ENCODE measurements at places on chromosomes 11 and 22.

DNA sequence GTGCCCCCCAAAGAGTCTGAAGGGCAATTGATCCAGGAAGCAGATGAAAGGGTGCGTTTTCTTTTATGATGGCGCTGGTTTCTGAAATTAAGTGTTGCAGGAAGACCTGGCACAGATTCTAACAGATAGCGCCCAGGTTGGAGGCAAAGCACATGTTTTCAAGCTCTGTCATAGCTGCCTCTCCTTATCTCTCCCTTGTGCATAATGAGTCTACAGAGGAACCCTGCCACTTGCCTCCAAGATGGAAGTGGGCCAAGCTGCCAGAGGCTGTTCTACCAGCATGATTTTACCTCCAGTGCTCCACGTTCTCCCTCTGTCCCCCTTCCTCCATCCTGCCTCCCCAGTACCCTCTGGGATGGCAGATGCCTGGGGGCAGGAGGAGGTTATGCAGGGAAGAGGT is 30.0 kb upstream of the TLCD5 start:
- DNase-seq: no peak

DNA sequence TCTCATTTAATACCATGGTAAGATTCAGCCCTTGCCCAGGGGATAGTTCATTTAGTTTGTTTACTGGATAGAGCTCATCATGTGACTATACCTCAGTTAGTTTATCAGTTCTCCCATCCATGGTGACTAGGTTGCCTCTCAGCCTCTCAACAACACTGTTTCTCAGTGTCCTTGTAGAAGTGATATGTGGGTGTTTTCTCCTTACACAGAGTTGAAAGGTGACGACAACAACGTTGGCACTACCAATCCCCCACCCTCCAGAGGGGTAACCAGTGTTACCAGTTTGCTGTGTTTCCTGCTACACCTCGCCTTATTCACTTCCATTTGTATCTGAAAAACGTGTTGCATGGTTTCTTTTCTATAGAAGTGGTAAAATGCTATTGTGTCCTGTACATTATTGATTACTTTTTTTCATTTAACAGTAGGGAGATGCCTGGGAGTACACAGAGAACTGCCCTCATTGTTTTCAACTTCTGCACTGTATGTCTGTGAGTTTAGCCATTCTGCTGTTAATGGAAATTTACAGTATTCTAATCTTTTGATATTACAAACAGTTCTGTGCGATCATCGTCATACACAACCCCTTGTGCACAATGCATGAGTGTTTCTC is 11.6 kb downstream of the NEAT1 start:
- DNase-seq: peak; percentile 22

- DNase-seq: no peak
Measured at GRCh38 chr11:64609436-64610047, 18.5 kb downstream of the SLC22A12 start.

DNA sequence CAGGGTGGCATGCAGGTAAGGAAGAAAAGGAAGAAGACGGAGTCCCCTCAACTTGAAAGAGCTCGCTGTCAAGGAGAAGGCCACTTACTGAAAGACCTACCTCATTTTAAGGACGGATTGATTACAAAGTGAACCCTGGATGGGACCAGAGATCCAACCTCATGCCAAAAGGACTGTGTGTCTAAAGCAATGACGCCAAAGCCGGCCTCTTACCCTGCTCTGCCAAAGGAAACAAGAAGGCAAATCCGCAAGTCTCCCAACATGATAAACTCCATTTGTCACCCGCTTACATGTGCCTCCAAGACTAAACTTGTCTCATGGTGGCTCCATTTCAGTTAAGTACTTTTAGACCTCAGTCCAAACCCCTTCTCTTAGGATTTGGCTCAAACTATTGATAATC is 148.7 kb upstream of the MTMR2 start:
- DNase-seq: no peak

DNA sequence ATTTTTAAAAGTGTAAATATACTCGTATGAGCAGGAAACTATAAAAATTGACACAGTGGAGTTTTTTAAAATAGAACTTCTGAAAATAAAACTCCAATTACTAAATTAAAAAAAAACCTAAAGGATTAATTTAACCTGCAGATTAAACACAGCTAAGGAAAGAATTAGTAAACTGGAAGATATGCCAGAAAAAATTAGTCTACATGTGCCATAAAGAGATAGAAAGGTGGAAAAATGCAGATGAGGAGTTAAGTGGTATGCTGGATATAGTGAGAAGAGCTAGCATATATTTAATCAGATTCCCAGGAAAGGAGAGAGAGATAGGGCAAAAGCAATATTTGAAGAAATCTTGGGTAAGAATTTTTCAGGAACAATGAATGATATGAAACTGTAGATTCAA is 315.8 kb upstream of the CADM1 start:
- no peak for DNase-seq

DNA sequence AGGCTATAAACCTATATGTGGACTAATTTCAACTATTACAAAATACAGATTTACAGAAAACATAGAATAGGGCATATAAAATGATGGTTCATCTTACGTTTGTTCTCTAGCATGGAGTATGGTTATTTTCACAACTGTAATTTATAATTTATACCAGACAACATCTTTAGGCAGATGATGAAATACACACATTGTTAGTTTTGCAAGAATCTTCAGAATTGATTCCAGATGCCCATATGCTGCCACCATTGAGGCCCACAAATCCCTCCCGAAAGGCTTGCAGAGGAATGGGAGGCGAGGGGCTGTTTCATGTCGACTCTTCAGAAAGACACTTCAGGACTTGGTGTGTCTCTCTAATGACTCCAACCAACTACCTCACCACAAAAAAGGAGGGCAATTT is 6.2 kb downstream of the PTPN5 start:
- DNase-seq: no peak

- DNase-seq: no peak
Measured at GRCh38 chr11:115581871-115582639, 77.8 kb upstream of the CADM1 start.

GRCh38 chr11:1502954-1503707 is 16.6 kb upstream of the MOB2 start:
- DNase-seq: no peak

DNA sequence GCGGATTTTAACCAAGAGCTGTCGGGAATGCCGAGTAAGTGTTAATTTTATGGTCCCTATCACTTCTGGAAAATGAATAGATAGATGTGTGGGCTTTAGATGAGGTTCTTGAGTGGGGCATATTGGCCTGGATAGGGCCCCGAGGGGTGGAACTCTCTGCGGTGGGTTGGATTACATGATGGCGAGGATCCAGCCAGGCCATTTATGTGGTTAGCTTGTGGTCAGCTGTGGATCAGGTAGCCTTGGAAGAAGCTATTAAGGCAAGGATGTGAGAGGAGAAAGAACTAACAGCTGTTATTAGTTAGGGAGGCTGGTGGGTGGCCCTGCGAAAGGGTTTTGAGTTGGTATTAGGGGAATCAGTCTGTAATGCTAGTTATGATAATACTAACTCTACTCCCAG is 268.4 kb downstream of the NELL1 start:
- DNase-seq: no peak

GRCh38 chr11:80284946-80285785 is 844.3 kb upstream of the TENM4 start:
- DNase-seq: no peak

- no peak for DNase-seq
Measured at GRCh38 chr11:20158597-20159257, 1.5 kb downstream of the DBX1 start.

- no peak for DNase-seq
Measured at GRCh38 chr11:44977493-44977984, 26.9 kb upstream of the TP53I11 start.

DNA sequence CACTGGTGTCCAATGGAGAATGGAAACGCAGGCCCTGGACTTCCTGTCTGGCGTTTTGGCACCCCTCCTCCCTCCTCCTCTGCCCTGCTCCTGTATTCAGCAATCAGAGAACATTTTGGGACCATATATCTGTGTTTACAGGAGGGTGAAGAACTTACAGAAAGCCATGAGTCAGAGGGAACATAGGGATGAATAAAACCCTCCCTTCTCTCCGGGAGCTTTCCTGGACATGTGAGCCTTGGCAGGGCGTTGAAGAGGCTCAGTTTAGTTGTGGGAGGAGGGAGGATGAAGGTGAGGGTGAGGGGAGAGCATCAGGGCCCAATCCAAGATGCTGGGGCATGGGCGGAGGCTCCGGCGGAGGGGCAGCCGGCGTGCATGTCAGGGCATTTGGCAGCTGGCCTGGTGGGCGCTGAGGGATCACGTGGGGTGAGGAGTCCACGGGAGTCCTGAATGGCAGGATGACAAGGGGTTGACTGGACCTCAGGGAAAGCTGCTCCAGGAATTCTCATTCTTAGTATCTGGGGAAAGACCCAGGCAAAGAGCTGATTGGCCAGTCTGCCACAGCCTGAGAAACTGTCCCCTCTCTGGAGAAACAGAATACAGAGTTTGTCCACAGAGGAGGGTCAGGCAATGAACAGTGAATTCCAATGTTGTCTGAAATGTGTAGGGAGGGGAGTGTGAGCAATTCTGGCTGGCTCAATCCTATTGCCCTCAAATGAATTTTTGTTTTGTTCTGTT is 28.9 kb downstream of the MICAL2 start:
- DNase-seq: no peak

- no peak for DNase-seq
Measured at GRCh38 chr11:13831696-13832095, 130.8 kb upstream of the SPON1 start.

GRCh38 chr11:123581651-123582399 is 72.6 kb downstream of the SCN3B start:
- no peak for DNase-seq

DNA sequence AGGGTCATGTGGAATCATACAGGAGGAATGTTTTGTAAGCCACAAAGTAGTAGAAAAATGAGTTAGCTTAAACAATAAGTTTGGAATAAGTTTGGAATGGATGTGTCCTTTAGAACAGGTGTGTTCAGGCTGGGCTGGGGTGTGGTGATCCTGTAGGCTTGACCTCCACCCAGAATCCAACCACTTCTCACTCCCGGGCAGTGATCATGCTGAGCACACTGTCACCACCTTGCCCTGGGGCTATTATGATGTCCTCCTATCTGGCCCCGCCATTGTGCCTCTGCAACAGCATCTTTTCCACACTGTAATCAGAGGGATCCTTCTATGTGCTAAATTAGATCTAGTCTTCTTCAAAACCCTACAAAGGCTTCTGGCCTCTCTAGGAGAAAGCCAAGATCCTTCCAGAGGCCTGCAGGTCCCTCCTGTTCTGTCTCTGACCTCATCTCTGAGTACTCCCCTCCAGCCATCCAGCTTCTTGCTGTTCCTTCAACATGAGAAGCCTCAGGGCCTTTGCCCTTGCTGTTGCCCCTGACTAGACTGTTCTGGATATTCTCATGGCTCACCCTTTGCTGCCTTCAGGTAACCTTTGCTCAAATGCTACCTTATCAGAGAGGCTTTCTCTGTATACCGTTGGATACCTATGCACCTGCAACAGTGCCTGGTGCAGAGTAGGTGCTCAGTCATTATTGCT is 18.8 kb upstream of the ACCSL start:
- DNase-seq: no peak

GRCh38 chr11:102155676-102156075 is 45.4 kb downstream of the YAP1 start:
- no peak for DNase-seq

GRCh38 chr22:20130731-20131596 is 640 bp upstream of the ZDHHC8 start:
- DNase-seq: peak; percentile 84

- no peak for DNase-seq
Measured at GRCh38 chr11:3050386-3051195, 6.6 kb downstream of the CARS1 start.

GRCh38 chr11:64687643-64688533 is 35.1 kb downstream of the NRXN2 start:
- DNase-seq: no peak

GRCh38 chr11:76201672-76202412 is 4.5 kb downstream of the WNT11 start:
- DNase-seq: no peak

GRCh38 chr11:22065472-22065871 is 127.4 kb upstream of the ANO5 start:
- DNase-seq: no peak

- DNase-seq: peak; percentile 55
Measured at GRCh38 chr22:36286096-36286957, 33.4 kb downstream of the APOL1 start.

GRCh38 chr11:63942803-63943202 is 4.0 kb downstream of the NAA40 start:
- DNase-seq: no peak

DNA sequence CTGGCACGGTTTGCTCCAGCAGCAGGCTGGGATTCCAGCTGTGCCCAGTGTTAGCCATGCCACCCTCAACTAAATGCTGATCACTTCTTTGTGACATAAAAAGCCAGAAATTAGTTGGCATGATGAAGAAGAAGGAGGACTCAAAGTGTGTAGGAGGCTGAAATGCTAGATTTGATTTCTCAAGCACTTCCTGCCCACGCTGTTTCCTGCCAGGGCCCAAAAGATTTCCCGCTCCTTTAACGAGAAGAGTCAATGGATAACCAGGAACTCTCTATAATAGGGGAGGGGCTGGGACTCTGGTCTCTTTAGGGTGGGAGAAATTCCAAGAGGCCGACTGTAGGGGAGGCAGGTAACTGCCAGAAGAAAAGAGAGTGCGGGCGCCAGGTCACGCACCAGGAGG is 26.4 kb downstream of the APOL3 start:
- DNase-seq: no peak

GRCh38 chr11:72436661-72437060 is 2.3 kb upstream of the CLPB start:
- no peak for DNase-seq

DNA sequence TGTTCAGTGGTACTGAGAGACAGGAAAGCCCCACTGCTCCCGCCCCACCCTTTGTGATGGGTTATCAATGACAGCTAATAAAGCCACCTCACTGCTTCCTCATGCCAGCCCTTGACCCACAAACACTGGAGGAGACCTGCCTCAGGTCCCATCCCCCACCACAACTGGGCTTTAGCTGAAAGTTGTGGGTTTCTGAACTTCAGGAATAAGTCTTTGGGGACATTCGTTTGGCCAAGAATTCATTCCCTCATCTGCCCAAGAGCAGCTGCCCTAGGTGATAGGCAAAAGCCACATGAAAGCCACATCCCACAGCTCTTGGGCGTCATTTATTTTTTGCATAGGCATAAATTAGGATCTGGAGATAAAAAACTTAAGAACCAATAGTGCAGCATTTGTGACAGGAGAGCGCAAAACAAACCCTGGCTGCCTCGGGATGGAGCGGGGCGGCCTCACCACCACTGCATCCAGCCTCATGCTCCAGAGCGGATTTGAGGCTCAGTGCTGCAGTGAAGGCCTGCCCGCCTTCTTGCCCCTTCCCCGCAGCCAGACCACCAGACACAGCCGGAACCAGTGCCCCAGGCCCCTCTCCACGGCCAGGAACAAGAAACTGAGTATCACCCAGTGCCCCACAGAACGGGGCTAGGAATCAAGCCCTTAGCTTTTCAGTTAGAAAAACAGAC is 21.2 kb downstream of the SUN2 start:
- no peak for DNase-seq

- no peak for DNase-seq
Measured at GRCh38 chr11:57491371-57492061, 24.0 kb downstream of the SLC43A1 start.

DNA sequence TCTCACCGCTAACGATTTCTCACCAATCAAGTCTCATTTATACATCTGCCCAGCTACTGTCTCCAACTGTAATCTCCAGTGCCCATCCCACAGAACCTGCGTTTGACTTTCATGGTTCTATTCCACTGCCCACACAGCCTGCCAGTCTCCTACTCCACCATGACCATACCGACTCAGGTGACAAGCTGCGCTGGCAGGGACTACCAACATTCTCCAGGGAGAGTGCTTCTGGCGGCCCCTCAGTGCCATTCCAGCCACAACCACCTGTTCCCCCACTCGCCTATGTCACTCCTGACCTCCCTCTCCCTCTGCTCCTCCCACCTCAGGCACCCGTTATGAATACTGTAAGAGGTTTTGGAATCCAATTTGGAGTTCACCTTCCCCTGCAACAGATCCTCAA is 108.5 kb upstream of the BID start:
- no peak for DNase-seq
